Naive thymus-derived CD4-positive, alpha-beta T cell (primary cell): ENCODE measurements at places on chromosomes 7 and 10.

DNA sequence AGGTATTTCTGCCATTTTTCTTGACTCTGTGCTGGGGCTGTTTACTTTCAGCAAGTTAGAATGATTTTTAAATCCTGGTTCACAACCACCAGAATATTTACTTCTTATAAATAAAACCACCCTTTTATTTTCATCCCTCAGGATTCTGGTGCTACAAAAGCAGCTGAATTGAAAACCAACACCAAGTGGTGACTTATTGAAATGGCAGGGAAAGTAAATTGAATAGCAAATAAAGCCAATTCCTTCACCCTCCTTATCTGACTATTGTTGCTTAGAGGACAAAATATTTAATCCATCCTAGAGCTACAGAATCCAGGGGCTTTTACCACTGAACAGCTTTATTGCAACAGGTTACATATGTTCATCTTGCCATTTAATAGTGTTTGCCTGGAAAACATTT lies 828.6 kb upstream of the GHITM start:
- no peak for DNase-seq

GRCh38 chr7:42292991-42293521 lies 56.0 kb upstream of the GLI3 start:
- no peak for DNase-seq

- DNase-seq: no peak
These were observed 23.9 kb upstream of the SMARCD3 start for GRCh38 chr7:151272405-151272804.

- no peak for DNase-seq
These were observed 89.2 kb downstream of the CUL2 start for GRCh38 chr10:35000936-35001335.

- DNase-seq: no peak
These were observed 11.0 kb downstream of the RASGEF1A start for GRCh38 chr10:43255634-43256431.

DNA sequence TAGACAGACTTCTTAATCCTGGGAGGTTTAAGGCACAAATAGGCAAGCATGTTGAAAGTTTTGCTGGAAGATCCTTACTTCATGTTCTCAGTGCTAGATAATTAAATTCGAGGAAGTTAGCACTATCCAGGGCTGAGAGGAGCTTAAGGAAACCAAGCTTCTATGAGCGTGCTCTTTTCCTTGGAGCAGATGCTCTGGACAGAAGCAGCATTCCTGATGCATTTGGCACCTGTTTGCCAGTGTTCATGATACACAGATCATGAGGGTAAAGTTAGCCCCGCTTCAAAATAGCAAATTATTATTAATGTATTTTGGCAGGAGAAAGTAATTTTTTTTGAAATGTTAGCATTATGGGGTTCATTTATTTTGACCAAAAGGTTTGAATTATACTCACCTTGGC lies 9.4 kb downstream of the HDAC9 start:
- no peak for DNase-seq

GRCh38 chr7:134459981-134460380 lies 1.1 kb upstream of the AKR1B1 start:
- no peak for DNase-seq

DNA sequence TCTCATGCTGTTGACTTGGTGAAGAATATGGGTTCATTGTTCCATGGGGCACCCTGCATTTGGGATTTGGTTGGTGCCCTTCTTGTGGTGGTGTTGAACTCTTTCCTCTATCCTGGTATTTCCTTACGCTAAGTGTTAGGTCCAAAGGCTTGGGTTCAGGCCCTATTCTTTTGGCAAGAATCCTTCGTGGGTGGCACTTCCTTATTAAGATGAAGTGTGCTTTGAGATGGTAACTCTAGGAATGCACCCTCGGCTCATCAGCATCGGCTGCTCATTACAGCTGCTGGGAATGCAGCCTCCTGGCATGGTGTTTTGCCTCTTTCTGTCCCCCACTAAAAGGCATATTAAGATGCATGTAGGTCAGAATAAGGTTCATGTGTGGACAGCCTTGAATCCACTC lies 380.7 kb downstream of the RPS24 start:
- DNase-seq: no peak

DNA sequence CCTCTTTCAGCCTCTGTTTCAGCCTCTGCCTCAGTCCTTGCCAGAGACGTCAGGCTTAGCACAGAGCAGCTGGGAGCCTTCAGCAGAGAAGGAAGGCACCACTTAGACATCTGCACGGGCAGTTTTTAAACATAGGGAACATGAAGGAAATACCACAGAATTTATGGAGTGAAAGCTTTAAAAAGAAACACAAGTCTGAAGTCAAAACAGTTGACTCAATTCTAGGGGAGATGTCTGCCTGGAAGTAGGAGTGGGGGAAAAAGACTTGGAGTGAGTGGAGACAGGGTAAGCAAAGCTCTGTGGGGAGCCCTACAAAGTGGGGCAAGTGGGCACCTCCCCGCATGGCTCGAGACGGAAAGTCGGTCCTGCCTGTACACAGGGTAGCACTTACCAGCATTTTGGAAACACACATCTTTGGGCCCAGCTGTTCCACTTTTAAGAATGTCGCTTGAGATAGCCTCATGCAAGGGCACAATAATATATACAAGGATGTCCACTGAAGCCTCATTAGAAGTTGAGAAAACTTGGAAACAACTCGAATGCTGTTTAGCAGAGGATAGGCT lies 5.0 kb upstream of the TBXAS1 start:
- DNase-seq: no peak

DNA sequence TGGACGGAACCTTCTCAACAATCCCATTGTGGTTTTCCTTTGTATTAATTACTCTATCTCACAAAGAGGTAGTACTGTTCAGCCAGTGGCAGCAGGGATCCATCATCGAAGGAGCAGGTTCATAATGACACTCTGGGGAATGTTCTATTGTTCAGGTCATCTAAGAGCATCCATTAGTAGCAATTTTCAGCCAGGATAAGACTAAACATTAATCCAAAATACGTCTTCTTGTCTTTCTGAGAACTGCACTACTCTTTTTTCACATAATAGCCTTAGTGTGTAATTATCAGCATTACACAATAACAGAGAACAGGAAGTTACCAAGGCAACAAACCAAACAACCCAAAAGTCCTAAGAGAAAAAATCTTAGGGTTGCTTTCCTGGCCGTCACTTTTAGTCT lies 259.5 kb upstream of the VWC2 start:
- DNase-seq: no peak

DNA sequence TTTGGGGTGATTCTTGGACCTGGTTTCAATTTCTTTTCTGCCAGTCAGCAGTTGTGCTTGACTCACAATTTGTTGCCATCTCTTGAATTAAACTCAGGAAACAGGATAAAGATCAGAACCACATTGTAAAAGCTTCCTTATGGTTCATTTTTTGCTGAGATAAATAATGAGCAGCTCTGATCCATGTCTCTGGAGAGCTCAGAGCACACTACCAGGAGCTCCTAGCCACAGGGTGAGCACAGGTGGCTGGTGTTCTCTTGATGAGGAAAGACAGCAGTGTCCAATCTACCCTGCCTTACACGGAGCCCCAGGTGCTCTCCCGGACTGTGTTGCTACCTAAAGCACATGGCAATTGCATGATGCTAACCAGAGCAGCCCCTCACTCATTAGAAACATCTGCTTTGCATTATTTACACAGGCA lies 17.2 kb upstream of the FAM170B start:
- DNase-seq: no peak

- DNase-seq: no peak
These were observed 147.1 kb downstream of the ITGA8 start for GRCh38 chr10:15572531-15573045.

DNA sequence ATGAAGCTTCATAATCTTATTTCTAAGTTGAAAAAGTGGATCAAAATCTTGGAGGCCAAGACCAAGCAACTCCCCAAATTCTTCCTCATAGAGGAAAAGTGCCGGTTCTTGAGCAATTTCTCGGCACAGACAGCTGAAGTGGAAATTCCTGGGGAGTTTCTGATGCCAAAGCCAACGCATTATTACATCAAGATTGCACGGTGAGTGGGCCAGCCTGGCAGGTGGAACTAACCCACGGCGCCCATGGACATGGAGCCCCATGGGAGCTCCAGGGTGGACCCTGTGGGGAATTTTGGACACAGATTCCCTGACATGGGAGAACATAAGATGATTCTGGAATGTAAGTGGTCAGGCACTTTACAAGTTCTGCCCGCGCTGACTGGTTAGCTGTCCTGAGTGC lies 125.9 kb downstream of the TRRAP start:
- DNase-seq: no peak

DNA sequence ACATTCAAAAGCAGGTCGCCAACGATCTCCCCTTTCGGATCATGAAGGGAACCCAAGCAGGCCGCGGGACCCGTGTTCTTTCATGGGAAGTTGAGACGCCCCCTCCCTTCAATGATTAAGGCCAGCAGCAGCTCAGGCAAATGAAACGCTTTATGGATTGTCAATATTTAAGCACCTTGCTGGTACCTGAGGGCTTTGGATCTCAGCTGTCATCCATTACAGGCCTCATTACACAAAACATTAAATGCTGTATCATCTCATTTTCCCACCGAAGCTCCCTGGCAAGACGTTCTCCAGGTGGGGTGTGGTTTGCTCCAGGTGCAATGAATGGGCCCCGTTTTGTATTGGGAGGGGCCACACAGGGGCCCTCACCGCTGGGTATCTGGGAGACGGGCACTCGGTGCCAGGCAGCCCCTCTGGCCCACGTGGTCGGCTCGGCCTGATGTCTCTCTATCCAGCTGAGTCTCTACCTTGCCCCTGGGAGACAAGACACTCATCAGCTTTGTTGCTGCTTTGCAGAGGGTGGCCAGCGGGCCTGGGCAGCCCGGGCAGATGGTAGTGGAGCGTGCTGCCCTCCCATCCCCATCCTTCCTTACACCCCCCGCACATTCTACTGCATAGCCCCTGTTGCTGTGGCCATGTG lies 456.1 kb upstream of the FOXK1 start:
- DNase-seq: no peak

- no peak for DNase-seq
These were observed at the start of gene MAGI2 for GRCh38 chr7:79453558-79454360. Gene MAGI2, minus strand, starts transcription at chr7:79453667. Its CDS starts 347 bp downstream, at chr7:79453320.

DNA sequence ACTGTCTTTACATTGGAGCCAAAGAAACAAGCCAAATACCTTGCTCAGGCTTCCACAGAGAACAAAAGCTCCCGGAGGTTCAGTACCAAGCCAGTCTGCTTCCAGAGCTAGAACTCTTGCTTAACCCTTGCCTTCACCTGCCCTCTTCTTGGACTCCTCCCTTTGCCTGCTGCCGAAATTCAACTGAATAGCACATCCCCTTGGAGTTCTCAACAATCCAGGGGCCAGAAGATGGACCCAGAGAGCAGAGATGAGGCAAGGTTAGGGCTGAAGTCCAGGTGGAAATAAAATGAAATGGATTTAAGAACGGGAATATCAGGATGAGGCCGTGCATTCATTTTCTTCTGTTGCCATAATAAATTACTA lies 876 bp upstream of the PIK3AP1 start:
- DNase-seq: no peak

DNA sequence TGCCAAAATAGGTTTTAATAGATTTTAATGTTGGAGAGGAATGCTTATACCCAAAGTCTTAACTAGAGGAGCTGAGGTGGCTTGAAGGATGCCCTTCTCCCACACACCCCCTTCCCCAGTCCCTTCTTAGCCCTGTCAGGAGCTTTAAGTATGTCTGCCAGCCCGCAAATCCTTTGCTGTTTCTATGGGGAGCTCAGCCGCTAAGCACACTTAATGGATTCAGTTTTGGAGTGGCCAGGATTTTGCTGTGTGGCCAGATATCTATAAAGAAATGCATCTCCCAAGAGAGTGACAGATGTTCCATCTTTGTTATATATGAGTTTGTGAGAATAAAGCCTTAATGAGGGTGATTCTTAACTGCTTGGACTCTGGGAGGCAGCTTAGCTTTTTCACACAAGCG lies 152.9 kb upstream of the ZNF32 start:
- no peak for DNase-seq

GRCh38 chr7:44103923-44104859 lies at the start of gene AEBP1:
Gene AEBP1, plus strand, starts transcription at chr7:44104345. Its CDS starts 321 bp downstream, at chr7:44104666.
- DNase-seq: peak; percentile 40

- no peak for DNase-seq
These were observed 109.4 kb downstream of the PRKAG2 start for GRCh38 chr7:151767557-151767956.

DNA sequence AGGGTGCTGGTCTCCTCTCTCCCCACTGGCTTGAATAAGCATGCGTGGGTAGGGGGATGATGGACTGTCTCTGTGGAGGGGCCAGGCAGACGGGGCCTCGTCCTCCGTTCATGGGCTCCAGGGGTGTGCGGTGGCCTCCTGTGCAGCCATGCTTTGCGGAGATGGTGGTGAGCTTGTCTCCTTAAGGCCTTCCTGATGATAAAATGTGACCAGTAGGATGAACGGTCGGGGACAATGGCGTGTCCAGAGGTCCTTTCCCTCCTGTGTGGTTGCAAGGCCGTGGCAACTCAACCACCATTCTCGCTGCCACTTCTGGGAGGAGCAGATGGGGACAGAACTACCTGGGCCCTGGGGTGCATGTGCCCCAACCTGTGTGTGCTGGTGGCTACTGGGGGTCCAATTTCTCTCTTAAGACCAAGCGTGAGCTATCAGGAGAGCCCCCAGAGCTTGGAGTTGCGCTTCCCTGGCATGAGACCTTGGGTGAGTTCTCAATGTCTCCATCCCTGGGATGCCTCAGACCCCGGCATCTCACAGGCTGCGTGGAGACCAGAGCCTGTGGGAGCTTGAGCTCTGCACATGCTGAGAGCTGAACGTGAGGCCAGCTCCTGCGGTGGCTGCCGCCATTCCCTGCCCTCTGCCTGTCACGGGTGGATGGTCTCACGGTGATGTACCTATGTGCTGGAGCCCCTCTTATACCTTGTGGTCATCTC lies 112.2 kb downstream of the INPP5A start:
- DNase-seq: no peak
